ENCODE measurements at places on chromosomes 4 and X.
A peak's percentile ranks its signal among the peaks of the same experiment; 100 is the strongest.

DNA sequence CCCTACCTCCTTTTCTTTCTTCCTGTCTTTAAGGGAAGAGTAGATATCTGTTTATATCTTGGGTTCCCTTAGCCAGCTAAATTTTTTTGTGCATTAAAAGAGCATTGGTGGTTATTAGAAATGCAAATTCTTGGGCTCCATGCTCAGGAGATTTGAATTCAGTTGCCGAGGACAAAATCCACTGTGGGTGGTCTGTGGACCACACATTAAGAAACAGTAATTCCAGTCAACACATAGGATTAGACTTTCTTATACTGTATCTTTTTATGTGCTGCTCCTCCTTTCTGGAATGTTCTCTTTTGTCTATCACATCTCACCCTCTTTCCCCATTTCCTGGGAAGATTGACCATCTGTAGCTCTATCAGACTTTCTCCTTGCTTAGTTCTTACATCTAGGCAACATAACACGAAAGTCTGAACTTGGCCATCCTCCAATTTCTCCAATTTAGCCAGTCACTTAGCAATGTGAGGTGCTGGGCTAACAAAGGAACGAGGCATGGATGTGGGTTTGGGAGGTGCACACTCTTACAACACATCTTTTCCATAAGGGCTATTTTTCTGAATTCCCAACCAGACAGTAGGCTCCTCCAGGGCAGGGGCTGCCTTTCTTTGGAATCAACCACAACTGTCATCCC is 5.3 kb upstream of the PDLIM3 start:
- DNase-seq: no peak

- DNase-seq: no peak
These were observed 117.4 kb upstream of the AFF2 start for GRCh38 chrX:148382983-148383382.

DNA sequence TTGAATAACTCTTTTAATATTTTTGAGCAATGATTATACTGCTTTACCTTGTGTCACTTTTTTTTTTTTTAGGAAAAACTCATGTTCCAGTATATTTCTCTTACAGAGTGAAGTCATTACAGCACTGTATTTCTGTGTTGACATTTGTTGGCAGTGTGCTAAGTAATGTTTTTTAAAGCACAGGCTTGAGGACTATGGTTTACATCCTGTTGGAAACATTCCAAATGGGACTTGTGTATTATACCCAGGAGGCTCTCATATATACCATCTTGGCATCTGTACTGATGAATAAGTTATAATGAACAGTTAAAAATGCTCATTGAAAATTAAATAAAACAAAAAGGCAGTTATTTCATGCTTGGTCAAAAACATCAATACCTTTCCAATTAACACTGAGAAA is 33.8 kb downstream of the CEP44 start:
- no peak for DNase-seq

DNA sequence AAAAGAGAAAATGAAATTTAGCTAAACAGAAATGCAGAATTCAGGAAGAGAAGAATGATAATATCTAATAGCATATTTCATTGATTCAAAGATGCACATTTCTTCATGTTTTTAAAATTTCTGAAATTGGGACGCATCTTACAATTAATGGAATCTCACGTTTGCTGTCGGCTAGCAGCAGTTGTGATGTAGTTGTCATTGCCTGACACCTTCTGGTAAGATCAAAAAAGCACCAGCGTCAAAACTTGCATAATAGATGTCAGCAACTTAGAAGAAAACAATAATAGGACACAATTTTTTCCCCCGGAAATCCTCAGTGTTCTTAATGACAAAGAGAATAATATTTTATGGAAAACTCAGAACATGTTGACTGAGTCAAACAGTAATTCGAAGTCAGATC is 29.8 kb upstream of the SLC7A3 start:
- peak; percentile 29 for DNase-seq

DNA sequence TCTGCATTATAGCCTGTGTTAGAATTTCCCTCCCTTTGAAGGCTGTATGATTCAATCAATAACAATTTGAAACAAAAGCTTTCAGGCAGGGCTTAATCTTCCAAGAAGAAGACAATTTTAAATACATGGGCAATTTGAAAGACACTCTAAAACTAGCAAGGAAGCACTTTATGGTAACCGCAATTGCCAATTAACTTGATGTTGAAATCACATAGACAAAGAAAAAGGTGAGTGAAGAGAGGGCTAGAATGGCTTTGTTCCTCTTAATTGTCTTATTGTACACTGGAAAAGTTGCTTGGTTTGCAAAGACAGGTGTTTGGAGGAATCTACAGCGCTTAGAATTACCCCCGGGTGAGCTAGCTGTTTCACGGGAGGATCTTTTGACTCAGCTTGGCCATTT is 74.4 kb upstream of the PRKX start:
- no peak for DNase-seq

DNA sequence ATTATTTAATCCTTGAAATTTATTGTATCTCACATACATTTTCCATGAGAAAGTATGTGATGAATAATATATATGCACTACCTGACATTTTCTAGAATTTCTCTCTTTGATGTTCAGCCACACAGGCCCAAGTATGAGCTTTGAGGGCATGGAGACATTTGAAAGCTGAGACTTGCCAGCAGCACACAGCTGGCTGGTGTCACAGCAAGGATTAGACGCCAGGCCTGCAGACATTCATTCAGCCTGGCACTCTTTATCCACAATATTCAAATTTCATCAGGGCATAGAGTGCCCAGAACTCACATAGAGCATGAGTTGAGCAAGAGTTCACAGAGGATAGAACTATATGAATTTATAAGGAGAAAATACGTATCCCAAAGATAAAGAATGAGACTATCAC is 74.0 kb downstream of the GRIA2 start:
- no peak for DNase-seq

Data from MM.1S (cell line).